ENCODE measurements at places on chromosomes 2 and 18.
A peak's percentile ranks its signal among the peaks of the same experiment; 100 is the strongest.

- DNase-seq = no peak
Measured at GRCh38 chr2:176582990-176583481, 313.8 kb downstream of the MTX2 start.

DNA sequence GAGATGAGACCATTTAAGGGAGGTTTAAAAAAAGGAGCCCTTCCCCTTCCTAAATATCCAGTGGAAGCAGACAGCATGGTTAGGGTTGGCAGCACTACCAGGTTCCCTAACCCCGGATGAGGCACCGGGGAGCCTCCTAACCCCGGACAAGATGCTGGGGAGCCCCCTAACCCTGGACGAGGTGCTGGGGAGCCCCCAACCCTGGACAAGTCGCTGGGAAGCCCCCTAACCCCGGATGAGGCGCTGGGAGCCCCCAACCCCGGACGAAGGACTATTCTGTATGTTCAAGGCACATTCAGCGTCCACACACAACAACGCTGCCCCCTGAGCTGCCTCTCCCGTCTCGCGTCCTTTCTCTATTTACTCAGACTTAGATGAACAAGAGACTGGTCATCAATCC, 51.9 kb downstream of the ANKMY1 start:
- no peak for DNase-seq

GRCh38 chr2:231362555-231363184, 32.8 kb upstream of the B3GNT7 start:
- DNase-seq = no peak

DNA sequence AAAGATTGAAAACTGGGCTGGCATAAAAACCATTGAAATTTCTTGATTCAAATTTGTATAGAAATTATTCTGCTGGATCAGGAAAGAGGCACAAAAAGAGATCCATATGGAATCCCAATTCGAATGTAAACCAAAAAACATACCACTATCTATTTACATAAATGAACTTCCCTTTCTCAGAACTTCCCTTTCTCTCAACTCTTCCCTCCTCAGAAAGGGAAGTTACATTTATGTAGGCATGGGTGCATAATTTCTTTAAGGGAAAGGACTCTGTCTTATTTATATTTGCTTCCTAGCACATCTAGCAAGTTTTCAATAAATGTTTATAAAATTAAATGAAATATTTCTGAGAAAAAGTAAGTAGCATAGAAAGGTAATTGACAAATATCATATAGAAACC, 398.1 kb upstream of the ATP5MC3 start:
- no peak for DNase-seq

DNA sequence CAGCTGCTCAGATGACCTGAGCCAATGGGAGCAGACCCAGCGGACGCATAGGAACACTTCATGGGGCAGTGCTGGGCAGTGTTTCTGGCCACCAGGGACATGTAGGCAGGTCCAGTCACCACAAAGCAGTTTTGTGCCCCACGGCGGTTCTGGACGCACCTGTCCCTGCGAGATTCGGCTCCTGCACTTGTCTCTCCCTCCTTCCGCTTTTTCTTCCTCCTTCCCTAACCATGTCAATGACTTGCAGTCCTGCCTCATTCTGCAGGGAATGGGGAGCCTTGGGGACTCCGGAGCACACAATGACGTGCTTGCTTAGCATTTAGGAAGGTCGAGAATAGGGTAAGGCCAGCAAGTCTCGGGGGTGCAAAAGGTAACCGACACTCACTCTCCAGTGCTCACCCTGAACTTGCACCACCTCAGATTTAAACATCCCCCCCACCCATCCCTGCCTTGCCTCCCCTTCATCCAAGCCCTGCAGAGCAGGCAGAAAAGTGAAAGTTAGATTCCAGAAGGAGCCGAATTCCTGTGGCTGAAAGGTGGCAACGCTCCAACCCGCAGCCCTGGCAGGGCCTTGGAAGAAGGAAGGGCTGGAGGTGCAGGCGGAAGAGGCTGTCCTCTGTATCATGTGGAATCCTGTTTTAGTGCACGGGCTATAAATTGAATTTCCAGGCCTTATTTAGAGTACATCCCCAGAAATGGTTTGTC, 40.5 kb upstream of the ATG16L1 start:
- DNase-seq = no peak

DNA sequence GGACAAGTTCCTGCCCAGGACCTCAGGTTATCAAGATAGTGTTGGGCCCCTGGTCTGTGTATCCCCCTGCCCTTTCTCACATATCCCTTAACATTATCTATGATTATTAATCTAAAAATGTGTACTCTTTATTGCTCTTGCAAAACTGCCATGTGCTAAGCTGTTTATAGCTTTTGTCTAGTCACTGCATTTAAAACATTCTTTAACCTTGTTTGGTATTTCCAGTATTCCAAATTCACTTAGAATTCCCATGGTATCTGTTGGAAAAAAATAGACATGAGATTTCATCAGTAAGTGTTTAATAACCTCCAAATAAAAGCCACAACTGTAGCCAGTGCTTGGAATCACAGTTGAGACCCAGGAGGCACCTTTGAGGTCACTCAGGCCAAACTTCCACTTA, 16.2 kb upstream of the GLS start:
- no peak for DNase-seq

DNA sequence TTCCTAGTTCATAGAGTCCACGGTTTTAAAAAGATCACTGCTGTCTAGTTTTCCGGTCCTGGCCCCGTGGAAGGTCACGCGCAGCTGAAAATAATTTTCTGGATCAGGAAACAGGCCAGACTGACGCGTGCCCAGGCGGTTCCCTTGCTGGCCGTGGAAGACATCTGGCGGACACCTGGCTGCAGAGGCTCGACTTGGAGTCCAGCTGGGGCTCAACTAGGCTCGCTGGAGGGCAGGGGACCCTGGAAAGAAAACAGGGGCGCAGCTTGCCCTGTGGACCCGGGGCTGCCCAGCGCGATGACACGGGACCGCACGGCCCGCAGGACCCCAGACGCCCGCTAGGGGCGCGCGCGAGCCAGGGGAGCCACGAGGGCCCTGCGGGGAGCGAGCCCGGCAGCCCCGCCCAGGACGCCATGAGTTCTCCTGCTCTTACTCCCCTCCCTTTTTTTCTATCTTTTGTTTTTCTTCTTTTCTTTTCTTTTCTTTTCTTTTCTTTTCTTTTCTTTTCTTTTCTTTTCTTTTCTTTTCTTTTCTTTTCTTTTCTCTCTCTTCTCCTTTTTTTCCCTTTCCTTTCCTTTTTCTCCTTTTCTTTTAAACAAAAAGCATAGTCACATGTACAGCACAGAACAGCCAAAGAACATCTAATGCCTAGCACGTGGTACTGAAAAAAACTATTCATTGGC, 43.2 kb upstream of the UBE2F start:
- no peak for DNase-seq

DNA sequence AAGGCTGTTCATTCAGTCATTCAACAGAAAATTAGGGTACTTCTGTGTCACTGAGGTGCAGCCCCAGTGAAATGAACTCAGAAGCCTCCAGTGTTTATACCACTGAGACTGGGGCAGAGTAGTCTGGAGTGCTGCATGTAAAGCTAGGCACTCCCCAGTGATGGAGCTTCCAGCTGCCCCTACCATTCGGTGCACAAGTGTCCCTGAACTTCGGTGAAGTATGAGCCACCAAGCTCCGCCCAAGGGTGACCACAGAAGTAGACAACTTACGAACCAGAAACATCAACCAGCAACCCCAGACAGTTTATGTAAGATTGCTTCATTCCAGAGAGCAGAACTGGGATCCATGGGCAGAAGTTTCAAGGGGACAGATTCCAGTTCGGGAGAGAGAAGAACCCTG, 70.6 kb upstream of the FOSL2 start:
- DNase-seq = no peak

DNA sequence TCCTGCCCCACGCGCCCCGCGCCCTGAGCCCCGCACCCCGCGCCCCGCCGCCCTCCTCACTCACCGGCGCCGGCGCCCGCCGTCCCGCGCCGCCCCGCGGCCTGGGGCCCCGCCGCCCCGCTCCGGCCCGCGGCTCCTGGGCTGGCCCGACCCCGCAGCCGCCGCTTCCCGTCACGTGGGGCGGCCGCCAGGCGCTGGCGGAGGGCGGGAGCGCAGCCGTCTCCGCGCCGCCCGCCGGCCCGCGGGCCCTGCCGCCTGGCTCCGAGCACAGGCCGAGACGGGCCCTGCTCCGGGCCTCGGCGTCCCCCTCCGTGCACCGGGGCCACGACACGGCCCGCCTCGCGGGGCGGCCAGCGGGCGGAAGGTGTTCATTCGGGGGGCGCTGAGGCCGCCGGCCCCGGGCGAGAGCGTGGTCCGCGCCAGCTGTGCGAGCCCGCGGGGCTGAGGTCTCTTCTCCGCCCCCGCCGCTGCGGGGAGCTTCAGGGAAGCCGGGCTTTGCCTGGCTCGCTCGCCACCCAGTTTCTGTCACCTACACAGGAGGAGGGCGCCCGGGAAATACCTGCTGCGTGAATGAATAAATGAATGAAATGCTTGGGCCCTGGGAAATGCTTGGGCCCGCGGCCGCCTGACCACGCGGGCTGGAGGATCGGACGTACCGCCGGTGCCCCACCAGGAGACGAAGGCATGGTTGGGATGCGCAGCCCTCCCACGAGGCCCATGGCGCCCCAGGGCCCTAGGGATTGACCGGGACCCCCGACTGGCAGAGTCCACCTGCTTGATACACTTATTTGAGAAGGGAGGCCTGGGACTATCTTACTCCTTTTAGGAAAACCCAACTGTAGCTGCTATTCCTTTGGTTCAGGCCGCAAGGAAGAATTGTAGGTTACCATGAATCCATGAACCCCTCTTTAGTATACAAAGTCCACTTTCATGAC, at the start of gene TGFBRAP1:
TSS of gene TGFBRAP1 (minus strand) at position 175 of the 935 bp plus-strand sequence. CDS start 21,434 bp downstream, outside the sequence.
- DNase-seq = peak; percentile 33
